ENCODE measurements at places on chromosomes 2 and 18. TPM values are rescaled to one million over a fixed set of nuclear protein-coding genes. Genes with fewer than 3 reads are reported as not detected.

Gene TUBB8B
- total RNA-seq, result not detected

DNA sequence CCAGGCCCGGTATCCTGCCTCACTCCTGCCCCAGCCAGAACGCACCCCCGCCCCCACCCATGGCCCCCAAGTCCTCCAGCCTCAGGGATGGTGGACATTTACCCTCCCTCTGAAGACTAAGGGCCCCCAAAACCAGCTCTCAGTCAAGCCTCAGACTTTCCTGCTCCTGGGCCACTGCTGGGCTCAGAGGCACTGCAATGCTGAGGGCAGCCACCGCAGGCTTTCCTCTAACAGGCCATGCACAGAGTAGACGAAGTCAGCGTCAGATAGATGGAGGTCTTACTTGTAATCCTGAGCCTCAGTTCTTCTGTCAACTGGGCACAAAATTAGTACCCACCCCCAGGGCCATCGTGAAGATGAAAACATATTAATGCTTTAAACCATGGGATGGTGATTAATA lies 92.6 kb downstream of the TTC32 start:
- DNase-seq, result no peak

Gene WNT10A
- total RNA-seq, result 1.2 TPM

Gene MC2R
- total RNA-seq, result not detected

DNA sequence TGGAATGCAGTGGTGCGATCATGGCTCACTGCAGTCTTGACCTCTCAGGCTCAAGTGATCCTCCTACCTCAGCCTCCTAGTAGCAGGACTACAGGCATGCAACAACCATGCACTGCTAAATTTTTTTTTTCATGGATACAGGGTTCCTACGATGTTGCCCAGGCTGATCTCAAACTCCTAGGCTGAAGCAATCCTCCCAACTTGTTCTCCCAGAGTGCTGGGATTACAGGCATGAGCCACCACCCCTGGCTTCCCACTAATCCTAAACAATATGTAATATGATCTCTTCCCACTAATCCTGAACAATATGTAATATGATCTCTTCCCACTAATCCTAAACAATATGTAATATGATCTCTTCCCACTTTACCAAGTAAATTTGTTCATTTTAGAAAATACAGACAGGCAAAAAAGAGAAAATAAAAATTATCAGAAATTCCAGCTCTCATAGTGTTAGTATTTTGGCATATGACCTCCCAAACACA lies 33.7 kb upstream of the C18orf32 start:
- no peak for DNase-seq

Gene NEURL3
- total RNA-seq, result 0.48 TPM

DNA sequence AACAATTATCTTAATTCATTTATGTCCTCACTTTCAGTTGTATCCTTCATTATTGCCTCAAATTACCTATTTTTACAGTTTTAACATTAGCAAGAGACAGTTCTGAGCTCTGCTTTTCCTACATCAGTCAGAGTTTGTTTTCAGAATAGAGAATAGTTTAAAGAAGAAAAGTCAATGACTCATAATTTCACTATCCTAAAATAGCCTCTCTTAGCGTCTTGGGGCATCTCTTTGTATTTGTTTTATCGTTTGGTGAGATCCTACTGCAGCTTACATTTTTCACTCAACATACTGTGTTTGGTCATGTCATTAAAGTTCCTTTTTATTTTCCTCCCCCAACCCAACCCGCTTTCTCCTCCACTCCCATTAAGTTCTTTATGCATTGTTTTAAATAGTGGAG lies 3.8 kb downstream of the SEC11C start:
- DNase-seq, result no peak

GRCh38 chr2:207561386-207562080 lies 31.8 kb downstream of the CREB1 start:
- DNase-seq, result no peak

DNA sequence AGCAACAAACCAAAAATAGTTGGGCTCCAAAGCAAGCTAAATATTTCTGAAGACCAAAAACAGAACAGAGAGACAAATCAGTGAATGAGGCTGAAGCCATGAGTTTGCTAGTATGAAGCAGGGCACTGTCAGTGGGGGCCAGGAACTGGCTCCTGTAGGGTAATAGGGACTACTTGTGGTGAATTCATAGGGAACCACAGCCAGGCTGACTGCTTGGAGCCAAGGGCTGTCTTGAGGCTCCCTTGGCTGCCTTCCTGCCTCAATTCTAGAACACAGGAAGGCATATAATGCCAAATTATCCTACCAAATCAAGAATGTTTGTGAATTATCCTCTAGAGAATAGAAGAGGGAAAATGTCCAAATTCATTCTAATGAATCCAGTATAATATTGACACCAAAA lies 406.0 kb downstream of the CCDC85A start:
- DNase-seq, result no peak

Gene ARMC9
- total RNA-seq, result 23.4 TPM

- DNase-seq, result no peak
Measured at GRCh38 chr2:45256173-45256866, 247.1 kb upstream of the SIX2 start.

GRCh38 chr2:172582656-172583055 lies 26.8 kb downstream of the PDK1 start:
- DNase-seq, result no peak

DNA sequence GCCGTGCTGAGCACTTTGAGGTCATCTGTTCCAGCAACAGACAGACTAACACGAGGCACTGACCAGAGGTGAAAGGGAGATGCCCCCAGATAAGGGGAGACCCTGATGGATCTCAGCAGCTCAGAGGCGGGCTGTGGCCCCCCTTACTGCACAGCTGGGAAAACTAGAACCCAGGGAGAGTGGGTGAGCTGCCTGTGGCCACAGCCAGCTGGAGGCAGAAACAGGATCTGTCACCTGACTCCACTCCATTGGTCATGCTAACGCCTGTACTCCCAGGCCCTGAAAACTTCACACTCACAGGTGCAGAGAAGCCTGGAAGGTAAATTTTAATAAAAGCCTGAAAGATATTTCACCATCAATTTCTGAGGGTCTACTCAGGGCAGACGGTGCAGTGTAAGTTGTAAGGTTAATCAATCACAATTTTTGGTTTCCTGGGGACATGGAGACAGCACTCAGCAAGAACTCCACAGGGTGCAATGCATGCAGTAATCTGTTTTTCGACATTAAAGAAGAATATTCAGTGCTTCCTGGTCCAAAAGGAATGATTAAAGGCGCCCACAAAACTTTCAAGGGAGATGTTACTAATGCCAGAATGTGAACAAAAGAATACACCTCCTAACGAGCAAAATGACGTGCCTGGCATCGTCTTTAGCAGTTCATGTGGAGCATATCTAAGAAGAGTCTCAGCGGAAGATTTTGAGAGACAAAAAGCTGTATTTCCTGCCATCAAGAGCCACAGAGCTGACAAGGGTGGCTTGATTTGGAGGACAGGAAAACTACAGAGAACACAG lies 173.4 kb downstream of the EIPR1 start:
- no peak for DNase-seq
